MCF 10A (cell line): ENCODE measurements at places on chromosomes 5 and 9. TPM values are rescaled to one million over a fixed set of nuclear protein-coding genes. Genes with fewer than 3 reads are reported as not detected.

FRRS1L gene
- total RNA-seq = not detected in 2 replicates

DNA sequence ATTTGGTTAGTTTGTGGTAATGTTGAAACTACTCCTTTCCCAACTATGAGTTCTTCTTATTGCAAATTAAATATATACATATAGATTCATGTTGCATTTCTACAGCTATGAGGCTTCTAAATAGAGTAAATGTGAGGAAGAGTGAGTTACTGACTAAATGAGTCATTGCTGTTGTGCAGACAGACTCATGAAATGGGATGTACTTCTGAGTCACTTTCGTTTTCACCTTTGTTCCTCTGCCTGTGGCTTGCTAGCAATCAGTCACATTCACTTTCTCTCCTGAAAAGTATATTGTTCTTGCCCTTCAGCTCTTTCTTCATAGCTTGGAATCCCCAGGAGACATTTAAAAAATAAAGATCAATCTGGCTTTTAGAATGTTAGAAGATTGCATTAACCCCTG, 295.5 kb upstream of the SMC2 start:
- DNase-seq = peak; percentile 80

GRCh38 chr9:33136721-33137670, 30.1 kb downstream of the B4GALT1 start:
- DNase-seq = no peak

GRCh38 chr5:54689411-54690251, 172.1 kb downstream of the SNX18 start:
- DNase-seq = no peak

GRCh38 chr5:140575309-140575708, 10.7 kb downstream of the SLC35A4 start:
- peak; percentile 92 for DNase-seq

PKD2L2 gene
- not detected in 2 replicates for total RNA-seq

DNA sequence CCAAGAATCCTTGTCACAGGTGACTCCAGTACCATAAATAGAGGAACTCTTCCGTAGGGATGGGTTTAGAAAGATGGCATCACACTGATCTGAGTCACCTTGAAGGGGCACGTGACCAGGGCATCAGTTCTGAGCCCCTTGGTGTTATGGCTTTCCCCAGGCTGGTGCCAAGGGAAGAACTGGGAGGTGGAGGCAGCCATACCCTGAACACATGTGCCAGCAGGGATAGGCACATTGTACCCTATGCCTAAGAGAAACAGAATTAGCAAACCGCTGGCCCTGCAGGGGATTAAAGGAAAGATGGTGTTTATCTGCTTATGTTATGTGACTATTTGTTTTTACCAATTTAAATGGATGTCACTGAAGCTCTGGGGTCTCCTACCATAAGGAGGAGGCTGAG, 196.2 kb downstream of the RGS3 start:
- no peak for DNase-seq

- DNase-seq = no peak
Measured at GRCh38 chr9:6723881-6724420, 33.8 kb upstream of the KDM4C start.

- DNase-seq = no peak
Measured at GRCh38 chr5:12177225-12177624, 273.0 kb upstream of the CTNND2 start.

INSL6 gene
- total RNA-seq = not detected in 2 replicates

MARCHF11 gene
- total RNA-seq = not detected in 2 replicates

SYK gene
- total RNA-seq = 5.9 and 6.7 TPM in 2 replicates

DNA sequence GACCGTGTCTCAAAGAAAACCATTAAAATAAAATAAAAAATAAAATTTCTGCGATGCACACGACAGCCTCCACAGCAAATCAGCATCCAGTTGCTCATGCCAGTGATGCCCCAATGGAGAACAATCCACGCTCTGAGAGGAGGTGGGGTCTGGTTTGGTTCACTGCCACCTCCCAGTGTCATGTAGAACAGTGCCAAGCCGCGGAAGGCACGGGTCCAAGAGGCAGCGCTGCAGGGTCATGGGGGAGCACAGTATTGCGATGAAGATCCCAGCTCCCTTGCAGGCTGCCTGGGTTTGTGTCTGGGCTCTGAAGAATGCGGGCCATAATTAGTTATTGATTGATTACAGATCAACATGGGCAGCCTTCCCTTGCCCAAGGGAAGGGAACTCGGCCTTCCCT, 6.1 kb upstream of the CACFD1 start:
- DNase-seq = peak; percentile 18

DNA sequence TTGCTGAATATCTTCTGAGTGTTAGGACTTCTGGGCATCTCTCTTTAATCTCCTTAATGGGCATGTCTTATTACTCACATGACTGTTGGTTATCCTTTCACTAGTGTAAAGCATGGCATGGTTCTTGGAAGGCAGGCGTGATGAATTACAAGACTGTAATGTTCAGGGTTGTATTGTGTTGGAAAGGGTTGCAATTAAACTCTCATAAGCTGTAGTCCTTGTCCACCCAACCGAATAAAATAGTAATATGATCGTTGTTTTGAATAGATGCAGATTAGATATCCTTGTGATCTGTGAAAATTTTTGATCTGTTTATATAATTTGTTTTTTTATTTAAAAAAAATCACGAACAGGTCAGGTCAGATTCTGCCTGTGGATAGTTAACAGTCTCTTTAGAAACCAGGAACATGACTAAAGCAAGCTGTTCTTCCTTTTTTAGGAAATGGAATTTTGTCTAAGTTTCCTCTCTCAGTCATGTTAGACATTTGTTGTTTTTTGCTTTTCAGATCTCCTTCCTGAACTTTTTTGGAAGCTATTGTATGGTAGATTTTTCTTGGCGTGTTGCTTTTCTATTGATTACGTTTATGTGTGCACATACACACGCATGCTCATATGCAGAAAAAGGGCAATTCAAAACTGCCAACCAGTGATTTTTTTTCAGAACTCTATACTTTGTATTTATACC, 121.8 kb downstream of the ARHGEF28 start:
- DNase-seq = no peak

- DNase-seq = no peak
Measured at GRCh38 chr9:122949696-122950095, 8.9 kb downstream of the RABGAP1 start.

DNA sequence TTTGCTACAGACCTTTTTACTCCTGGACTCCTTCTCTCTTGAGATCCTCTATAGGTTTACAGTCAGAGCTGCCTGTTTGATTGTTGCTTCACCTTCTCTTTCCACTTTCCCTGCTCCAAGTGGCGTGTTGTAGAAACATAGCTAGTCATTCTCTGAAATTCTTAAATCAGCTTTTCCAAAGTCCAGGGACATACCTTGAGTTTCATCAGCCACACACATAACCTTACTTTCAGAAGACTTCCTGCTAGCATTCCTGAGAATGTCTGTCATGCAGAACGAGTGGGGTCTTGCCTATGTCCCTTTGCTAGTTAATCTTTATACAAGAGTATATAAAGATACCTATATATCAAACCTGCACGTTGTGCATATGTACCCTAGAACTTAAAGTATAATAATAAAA, 230.3 kb upstream of the ZNF462 start:
- DNase-seq = peak; percentile 9

DNA sequence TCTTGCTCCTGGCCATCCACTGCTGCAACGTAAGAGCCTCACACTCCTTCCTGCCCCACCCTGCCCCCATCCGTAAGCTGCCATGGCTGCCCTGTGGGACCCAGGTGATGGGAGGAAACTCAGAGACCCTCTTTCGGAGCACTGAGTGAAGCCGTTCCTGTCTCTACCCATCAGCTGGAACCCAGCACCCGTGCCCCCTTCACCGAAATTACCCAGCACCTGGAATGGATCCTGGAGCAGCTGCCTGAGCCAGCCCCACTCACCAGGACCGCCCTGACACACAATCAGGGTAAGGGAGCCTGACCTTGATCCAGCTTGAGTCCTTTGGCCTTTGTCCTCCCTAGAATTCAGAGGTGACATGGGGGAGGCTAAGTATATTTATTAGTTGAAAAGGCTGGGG, 3.2 kb downstream of the TESK1 start:
- no peak for DNase-seq

PCDHB9 gene
- total RNA-seq = 1.0 and 1.8 TPM in 2 replicates

GRCh38 chr5:136769900-136770684, 404.7 kb upstream of the TRPC7 start:
- DNase-seq = peak; percentile 89

- no peak for DNase-seq
Measured at GRCh38 chr9:113573959-113574352, 110.4 kb downstream of the RGS3 start.

HMCN2 gene
- not detected in 2 replicates for total RNA-seq

- no peak for DNase-seq
Measured at GRCh38 chr5:178326374-178326715, 93.7 kb upstream of the PHYKPL start.

DNA sequence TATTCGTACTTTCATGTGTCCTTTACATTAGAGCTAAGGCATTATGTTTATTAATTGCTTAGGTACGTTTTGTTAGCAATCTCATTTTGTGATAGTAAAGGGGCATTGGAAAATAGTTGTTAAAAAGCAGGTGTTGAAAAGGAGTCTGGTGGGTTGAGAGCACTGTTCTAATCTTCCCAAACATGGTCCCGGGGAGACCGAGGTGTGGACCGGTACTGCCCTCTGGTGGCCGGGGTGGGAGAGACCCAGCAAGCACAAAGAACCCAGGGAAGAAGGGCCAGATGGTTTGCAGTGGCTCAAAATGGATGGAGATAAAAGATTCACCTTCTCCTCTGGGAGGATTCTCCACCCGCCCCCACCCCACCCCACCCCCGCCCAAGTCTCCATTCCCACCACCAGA, 26.1 kb downstream of the IDNK start:
- DNase-seq = peak; percentile 58

DNA sequence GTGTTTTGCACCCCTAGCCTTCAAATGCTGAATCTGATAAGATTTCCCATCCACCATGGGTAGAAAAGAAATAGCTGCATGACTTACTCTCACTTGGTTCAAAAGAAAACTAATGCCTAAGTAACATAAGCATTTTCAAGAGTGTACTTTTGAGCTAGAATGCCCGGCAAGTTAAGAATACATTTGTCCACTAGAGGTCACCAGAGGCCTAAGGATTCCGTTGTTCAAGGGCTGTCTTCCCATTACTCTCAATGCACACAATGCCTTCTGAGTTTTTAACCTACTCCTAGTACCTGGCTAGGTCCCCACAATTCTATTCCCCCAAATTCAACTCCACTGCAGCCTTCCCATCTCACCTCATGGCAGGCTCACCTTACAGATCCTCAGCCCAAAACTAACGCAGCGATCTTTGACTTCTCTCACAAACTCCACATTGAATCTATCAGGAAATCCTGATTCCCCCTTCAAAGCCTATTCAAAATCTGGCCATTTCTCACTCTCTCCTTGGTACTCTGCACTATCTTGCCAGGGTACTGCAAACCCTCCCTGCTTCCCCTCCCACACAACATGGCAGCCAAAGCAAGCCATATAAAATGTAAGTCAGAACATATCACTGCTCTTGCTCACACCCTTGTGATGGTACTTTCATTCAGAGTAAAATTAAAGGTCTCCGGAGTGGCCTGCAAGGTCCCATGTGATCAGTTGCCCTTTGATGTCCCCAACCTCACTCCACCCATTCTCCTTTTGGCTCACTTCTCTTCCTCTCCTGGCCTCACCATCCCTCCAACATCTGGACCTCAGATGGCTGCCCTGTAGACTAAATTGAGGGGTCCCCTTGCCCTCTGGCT, 13.4 kb downstream of the OXCT1 start:
- peak; percentile 81 for DNase-seq

DNA sequence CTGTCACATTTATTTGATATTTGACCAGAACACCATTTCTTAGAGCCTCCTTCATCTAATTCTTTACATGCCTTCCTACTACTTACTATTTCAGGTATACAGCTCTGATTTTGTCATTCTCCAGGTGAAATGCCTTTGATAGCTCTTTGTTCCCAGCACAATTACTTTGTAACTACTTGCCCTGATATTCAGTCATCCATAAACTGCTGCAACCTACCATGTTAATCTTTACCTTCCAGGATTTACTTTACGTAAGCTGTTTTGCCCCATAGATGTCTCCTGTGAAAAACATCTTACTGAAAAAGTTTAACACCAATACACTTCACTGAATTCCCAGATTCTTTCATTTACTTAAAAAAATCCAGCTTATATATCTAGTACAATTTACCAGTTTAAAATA, 443.8 kb upstream of the CYLC2 start:
- DNase-seq = no peak

DNA sequence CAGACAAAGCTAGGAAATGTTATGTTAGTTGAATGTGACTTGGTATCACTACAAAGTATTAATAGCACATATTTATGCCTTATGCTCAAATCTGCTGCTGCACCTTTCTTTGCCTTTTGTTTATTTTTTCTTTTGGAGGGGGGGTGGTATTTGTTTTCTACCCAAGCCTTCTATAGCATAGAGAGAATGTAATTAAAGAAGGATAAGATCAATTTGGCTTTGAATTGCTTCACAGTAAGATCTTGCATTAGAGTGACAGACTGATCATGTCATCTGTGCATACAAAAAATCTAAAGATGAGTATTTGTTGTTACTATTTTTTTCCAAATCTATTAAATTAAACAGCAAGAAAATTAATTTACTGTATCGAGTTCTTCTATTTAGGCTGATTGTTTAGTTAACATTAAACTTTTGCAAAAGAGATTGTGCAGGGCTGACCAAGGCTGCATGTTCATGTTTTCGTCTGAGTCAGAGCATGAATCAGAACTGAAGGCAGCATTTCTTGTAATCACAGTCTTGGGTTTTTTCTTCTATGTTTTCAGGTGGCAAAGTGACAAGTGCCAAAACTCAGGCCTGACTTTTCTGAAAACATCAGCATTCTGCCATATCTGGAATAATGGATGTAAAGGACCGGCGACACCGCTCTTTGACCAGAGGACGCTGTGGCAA, 1007.1 kb upstream of the WWC1 start:
- DNase-seq = peak; percentile 61
